ENCODE measurements at places on chromosomes 12 and 14.
A peak's percentile ranks its signal among the peaks of the same experiment; 100 is the strongest.

- no peak for DNase-seq
These were observed 40.0 kb downstream of the OSBPL8 start for GRCh38 chr12:76519538-76519937.

GRCh38 chr12:108338915-108339657 is at the start of gene CMKLR1:
CMKLR1 (minus strand) TSS chr12:108339311; CDS start chr12:108293591, 45,720 bp downstream.
- no peak for DNase-seq

DNA sequence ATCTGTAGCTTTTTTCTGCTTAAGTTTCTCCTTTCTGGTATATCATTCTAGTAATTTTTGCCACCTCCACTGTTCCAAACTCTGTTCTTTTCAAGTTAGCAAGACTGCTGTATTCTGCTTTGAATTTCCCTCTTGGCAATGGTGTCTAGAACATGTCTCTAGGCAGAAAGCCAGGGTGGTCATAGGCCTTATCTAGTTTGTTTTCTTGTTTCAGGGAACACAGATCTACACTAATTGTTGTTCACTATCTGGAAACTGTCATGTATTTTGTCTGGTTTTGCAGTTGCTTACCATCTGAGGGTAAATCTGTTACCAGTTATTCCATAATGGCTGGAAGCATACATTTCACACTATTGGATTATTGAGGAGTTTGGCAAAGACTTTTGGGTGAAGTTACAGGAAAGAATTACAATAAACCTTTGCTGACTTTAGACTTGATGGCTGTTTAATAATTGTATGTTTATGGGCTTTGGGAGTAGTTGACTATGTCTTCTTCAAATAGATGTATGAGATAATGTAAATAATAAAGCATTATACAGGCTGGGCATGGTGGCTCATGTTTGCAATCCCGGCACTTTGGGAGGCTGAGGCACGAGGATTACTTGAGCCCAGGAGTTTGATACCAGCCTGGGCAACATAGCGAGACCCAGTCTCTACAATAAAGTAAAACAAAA is 41.4 kb downstream of the FUT8 start:
- no peak for DNase-seq

GRCh38 chr12:54364413-54364812 is at the start of gene GPR84:
GPR84 (minus strand) TSS chr12:54364486; CDS start chr12:54363851, 635 bp downstream.
- DNase-seq: no peak

DNA sequence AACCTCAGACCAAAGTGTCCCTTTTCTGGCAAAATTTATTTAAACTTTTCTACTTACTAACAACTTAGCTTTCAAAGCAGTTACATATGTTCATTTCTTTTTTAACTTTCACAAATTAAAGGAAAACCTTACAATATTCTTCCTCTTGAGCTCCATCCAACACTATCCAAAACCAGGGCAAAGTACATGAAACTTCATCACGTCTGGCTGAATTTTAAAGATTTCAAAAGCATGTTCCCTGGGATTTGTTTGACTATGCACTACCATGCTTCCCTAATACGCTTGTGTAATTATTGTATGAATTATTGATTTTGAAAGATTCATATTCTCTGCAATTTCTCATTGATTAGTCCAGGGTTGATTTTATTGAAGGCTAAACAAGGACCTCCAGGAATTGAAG is 343.1 kb upstream of the TMPO start:
- no peak for DNase-seq

- DNase-seq: no peak
These were observed 3.8 kb downstream of the PTPN11 start for GRCh38 chr12:112422531-112422930.

- no peak for DNase-seq
These were observed 41.5 kb downstream of the IFT81 start for GRCh38 chr12:110165540-110166159.

- DNase-seq: no peak
These were observed 49.9 kb downstream of the SSH1 start for GRCh38 chr12:108807476-108807875.

GRCh38 chr12:47369085-47369484 is 289.3 kb upstream of the AMIGO2 start:
- no peak for DNase-seq

DNA sequence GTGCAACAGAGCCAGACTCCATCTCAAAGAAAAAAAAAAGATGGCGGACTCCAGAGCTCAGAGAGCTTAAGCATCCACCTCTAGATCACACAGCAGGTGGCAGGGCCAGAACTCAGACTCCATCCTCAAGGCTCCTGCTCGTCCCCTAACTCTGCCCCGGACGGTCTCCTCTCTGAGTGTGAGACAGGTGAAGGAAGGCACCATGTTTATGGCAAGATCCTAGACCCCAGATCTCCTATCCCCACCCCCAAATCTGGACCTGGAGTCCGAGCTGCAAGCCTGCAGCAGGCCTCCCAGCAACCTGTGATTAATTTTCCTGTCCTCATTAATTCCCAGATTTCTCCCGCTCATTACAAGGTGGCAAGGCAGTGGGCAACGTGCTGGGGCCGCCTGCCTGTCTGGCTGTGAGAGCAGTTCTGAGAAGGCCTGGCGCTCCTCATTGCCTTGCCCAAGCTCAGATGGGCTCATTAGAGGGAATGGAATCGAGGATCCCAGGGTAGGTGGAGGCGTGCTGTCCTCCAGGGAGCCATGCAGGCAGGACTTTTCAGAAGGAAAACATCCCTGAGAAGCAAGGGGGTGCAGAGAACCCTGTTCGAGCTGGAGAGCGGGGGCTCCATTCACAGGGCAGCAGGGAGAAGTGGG is 296.6 kb upstream of the RTL1 start:
- DNase-seq: no peak

DNA sequence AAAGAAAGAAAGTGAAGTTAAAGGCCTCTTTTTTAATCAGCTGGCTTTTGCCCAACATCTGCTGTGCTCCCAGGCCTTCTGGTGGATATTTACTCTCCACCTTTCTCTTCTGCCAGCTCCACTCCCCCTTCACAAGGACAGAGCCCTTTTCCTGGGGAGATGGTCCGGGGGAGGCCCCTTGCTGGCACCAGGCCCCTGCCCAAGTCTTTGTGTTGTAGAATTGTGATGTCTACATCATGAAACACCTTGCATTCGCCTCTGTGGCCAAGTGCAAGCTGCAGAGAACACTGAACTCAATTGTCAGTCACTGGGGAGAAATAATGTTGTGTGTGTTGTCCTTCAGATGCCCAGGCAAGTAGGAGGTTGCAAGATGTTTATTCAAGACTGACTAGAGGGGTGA is 150.3 kb downstream of the DPF3 start:
- no peak for DNase-seq

- DNase-seq: no peak
These were observed 12.8 kb upstream of the FBRSL1 start for GRCh38 chr12:132477017-132477702.

- DNase-seq: peak; percentile 87
These were observed 1.3 kb downstream of the ZC3H10 start for GRCh38 chr12:56119361-56119796.

GRCh38 chr12:92244036-92244435 is 98.4 kb upstream of the BTG1 start:
- DNase-seq: no peak

DNA sequence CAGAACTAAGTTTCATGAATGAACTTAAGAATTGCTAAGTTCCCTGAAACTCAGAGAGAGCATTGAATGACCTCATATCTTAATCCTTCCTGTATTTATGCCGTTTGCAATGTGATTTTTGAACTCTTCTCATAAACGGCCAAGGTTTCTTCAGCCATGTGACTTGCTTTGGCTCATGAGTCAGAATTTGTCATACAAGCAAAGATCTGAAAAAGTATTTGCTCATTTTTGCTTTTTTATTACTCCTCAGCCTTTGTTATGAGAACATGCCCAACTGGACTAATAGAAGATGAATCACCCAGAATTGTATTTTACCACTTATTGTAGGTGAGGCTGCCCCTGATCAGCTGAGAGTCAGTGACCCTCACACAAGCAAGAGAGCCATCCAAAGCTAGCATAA is 693.8 kb downstream of the BCL11B start:
- peak; percentile 47 for DNase-seq

- DNase-seq: no peak
These were observed 1.1 kb downstream of the NOC4L start for GRCh38 chr12:132145334-132145733.

- no peak for DNase-seq
These were observed 170.1 kb upstream of the FRMD6 start for GRCh38 chr14:51481643-51482042.

- DNase-seq: no peak
These were observed 765.3 kb downstream of the MED13L start for GRCh38 chr12:115511986-115512711.

- DNase-seq: no peak
These were observed 268.4 kb upstream of the AMIGO2 start for GRCh38 chr12:47348206-47348605.

- DNase-seq: no peak
These were observed 53.0 kb downstream of the ARL6IP4 start for GRCh38 chr12:123033392-123034021.

DNA sequence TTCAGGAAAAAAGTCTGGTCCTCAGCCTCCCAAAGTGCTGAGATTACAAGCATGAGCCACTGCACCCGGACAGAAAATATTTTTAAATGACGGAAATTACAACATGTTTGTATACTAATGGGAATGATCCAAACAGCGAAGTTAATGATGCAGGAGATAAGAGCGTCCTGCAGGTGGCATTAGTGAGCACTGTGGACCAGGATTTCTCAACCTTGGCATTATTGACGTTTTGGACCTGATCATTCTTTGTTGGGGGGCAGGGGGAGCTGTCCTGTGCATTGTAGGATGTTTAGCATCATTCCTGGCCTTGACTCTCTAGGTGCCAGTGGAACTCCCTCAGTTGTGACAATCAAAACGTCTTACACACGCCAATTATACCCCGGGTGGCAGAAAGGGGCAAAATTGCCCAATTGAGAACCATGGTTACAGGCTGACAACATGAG is 34.1 kb downstream of the SCFD1 start:
- peak; percentile 34 for DNase-seq

- peak; percentile 32 for DNase-seq
These were observed 242.0 kb downstream of the NEDD1 start for GRCh38 chr12:97148941-97149559.

- DNase-seq: no peak
These were observed 8.4 kb downstream of the B4GALNT1 start for GRCh38 chr12:57624441-57625220.

- peak; percentile 63 for DNase-seq
These were observed 362.6 kb downstream of the BCL11B start for GRCh38 chr14:98909251-98909944.

DNA sequence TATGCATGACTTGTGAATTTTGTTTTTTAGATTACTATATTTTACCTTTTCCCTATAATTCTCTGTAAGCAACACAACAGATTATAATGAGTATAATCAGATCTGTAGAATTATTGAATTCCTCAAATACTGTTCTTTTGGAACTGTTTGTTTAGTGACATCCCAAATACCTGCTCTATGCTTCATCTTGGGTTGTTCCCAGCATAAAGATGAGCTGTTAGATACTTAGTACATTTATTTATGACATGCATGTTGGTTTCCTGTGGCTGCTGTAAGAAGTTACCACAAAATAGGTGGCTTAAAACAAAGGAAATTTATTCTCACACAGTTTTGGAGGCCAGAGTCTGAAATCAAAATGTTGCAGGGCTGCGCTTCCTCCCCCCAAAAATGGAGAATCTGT is 78.4 kb downstream of the PTPRR start:
- no peak for DNase-seq
